Stimulated activated CD4-positive, alpha-beta T cell treated with anti-CD3 and anti-CD28 coated beads, TNF-alpha, amount 100 ng/mL, for 1 hour (primary cell): ENCODE measurements at places on chromosomes 2 and 18.

DNA sequence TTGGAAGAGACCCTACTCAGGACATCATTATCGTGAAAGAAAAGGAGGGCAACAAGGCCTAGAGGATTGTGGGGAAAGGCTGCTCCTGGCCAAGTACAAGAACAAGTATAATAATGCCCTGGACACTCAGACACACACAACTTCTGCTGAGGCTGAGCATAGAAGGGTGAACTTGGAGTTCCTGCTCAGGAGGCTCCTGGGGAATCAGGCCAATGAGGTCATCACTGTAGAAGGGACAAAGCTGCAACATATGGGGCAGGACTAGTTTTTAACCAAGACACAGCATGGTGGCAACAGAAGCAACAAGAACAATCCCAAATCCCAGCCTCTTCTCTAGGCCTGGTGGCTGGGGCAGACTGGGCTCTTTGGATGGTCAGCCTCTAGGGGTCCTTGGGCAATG lies 102.6 kb downstream of the POLR1A start:
- no peak for DNase-seq

DNA sequence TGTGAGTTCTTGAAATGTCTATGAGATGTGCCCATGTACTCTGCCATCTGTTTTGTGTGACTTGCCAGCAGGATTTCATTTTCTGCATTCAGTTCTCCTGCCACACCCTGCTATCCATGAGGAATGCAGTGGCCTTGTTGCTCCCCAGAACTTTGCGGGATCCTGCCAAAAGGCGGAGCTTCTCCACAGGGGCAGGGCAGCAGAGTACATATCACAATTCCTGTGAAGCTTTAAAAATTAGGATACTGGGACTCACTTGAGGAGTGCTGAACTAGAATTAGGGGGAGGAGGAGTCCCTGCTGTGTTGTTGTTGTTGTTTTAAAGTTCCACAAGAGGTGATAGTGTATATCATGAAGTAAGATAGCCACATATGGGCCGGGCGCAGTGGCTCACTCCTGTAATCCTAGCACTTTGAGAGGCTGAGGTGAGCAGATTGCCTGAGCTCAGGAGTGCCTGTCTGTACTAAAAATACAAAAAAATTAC lies 76.4 kb downstream of the TANC1 start:
- no peak for DNase-seq

- DNase-seq, result no peak
Measured at GRCh38 chr2:176085861-176086771, 2.4 kb upstream of the EVX2 start.

DNA sequence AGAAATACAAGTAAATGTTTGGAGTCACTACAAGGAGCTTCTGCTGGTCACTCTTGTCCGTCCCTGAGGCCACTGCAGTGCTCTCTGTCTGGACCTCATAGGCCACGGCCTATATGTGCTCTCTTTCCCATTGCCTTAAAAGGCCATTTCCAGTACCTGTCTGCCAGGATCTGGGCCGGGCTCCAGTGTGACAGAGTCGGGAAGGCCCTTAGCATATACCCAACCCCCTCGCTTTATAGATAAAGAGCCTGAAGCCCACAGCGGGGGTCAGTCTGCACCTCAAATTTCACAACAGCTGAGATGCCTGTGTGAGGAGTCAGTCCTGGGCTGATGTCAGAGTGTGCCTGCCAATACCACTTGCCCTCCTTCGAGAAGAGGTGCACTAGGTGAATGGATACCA lies 39.9 kb downstream of the ADD2 start:
- DNase-seq, result no peak

DNA sequence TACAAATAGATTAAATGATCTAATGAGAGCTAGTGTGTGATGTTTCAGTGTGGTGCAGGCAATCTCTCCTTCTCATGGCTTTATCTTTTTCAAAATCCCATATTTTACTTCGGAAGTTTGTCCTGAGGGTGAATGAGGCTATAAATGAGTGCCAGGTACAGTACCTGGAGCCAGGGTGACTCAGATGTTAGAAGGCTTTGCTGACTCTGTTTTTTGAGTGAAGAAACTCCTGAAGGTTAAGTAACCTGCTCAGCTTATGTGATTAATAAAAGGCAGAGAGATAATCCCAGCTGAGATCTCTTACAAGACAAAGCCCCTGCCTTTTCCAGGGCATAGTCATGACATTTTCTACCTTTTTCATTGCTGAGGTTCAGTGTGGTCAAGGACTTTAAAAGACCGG lies 52.6 kb downstream of the MGAT5 start:
- no peak for DNase-seq
